EL (cell line): ENCODE measurements at places on chromosomes 6 and 20.

- peak; percentile 64 for DNase-seq
Observed at GRCh38 chr6:145562771-145563615, 172.3 kb downstream of the EPM2A start.

DNA sequence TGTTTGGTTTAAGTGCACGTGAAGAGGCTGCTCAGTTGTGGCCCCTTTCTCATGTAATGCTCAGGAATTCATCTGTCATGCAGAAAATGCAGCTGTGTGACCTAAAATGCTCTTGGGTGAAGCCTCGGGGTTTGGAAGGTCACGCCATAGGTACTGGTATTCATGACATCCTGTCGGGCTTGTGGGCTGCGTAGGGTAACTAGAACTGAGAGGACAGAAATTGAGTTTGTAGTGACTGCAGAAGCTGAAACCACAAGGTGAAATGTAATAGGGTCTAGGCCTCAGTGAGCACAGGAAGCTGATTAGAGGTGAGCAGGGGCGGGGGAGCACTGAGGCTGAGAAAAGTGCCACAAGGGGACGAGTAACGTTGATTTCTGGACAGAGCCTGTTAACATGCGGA is 128.8 kb downstream of the SOBP start:
- DNase-seq: no peak

GRCh38 chr20:1035466-1035865 is 33.4 kb upstream of the RSPO4 start:
- DNase-seq: no peak

GRCh38 chr20:63877755-63878470 is 12.8 kb downstream of the TPD52L2 start:
- no peak for DNase-seq

GRCh38 chr20:49460916-49461315 is 21.6 kb downstream of the KCNB1 start:
- DNase-seq: no peak

- DNase-seq: peak; percentile 66
Observed at GRCh38 chr20:53707371-53708055, 113.9 kb upstream of the ZNF217 start.

DNA sequence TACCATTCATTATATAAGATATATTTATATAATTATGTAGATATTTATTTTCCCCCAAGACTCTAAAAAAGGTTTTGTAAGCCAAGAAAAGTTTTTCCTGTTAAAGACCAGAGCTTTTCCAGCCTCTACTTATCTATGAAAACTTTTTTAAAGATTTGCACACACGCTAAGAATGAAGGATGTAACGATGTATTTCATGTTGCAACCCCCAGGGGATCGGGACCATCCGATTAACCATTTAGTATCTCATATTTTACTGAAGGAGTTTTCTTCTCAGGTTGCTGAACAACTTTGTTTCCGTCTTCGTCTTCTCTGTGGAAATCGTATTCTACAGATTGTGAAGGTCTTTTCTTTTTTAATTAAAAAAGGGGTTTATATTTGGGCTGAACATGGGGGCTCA is 70.0 kb upstream of the SASH1 start:
- no peak for DNase-seq

- no peak for DNase-seq
Observed at GRCh38 chr6:144338951-144339700, 54.0 kb downstream of the UTRN start.

- peak; percentile 29 for DNase-seq
Observed at GRCh38 chr6:57216235-57217101, 5.6 kb downstream of the RAB23 start.

DNA sequence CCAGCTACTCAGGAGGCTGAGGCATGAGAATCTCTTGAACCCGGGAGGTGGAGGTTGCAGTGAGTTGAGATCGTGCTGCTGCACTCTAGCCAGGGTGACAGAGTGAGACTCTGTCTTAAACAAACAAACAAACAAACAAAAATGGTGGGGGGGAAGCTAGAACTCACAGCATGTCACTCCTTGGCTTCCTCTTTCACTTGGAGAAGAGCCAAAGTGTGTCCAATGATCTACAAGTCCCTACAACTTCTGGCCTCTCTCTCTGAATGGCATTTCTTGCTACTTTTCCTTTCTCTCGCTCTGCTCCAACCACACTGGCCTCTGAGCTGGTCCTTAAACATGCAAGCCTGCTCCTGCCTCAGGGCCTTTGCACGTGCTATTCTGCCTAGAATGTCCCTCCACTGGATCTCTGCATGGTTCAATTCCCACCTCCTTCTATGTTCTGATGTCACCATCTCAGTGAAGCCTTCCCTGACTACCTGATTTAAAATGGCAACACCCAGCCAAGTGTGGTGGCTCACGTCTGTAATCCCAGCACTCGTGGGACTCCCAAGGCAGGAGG is 8.1 kb downstream of the TLDC2 start:
- no peak for DNase-seq

GRCh38 chr6:22848121-22848520 is 278.8 kb downstream of the HDGFL1 start:
- DNase-seq: no peak

- peak; percentile 92 for DNase-seq
Observed at GRCh38 chr6:16205377-16206144, 32.8 kb upstream of the GMPR start.

- DNase-seq: no peak
Observed at GRCh38 chr20:48944663-48945297, 23.3 kb downstream of the ARFGEF2 start.

DNA sequence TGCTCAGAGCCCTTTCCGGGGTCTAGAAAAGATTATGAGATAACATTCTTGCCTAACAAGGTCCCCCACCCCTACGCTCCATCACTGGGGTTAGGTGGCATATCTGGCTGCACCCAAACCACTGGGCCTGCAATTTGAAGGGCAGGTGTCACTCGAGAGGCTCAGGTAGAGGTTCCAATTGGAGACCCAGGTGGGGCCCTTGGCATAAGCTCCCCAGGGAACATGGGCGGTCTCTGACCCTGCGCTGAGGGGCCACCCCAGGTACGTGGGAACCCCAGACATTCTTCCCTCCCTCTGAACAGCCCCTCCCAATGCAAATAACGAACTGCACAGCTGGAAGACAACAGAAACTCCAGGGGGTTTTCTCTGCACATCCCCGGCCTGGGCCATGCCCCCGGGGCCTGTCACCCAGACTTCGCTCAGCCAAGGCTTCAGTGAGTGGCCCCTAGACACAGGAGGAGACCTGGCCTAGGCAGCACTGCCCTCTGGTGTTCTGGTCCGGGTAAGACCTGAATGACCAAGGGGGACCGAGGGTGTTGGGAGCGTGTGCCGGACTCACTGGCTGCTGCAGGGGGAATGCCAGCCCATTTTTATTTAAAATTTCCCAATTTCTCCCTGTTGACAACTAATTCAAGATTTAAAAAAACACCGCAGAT is 47.5 kb downstream of the DSTN start:
- peak; percentile 46 for DNase-seq

- DNase-seq: no peak
Observed at GRCh38 chr20:43831481-43832065, 83.1 kb upstream of the TOX2 start.

GRCh38 chr6:143515061-143515760 is 3.7 kb upstream of the FUCA2 start:
- DNase-seq: peak; percentile 7

GRCh38 chr6:56357616-56358373 is 110.4 kb upstream of the COL21A1 start:
- DNase-seq: peak; percentile 48

GRCh38 chr6:1472643-1473042 is 83.3 kb downstream of the FOXF2 start:
- DNase-seq: no peak

DNA sequence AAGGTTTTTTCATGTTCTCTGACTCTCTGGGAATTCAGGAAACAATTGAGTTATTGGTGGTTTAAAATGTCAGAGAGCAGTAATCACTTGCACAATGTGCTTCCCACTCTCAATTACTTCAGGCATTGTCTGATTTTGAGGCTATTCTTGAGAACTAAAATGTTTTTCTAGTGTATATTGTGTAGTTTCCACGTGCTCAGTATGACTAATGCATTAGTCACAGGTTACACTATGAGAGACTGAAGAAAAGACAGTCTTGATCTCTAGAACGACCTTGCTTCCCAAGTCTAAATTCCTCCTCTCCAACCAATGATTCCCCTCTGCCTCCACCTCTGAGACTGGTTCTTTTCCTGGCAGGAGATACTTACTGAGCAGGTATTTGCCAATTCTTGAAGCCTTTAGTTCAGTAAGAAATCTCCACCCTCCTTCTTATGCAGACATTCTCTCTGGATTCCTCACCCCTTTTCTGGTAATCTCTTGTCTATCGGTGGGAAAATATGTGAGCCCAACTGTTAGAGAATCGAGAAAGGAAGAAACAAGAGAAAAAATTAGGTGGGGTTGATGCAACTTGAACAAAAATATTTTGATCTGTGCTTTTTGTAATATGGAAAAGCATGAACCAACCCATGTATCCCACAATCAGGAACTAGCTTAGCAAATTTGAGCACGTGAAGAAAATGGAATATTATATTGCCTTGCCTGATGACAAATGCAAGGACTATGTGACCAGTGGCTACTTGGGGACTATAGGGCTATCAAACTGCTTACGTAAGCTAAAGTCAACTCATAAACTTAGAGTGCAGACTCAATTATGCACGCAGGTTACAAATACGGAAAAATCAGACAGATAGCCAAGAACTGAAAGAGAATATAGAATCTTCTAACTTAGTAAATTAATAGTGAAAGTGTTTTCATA is 61.1 kb upstream of the SLC22A16 start:
- DNase-seq: peak; percentile 91

DNA sequence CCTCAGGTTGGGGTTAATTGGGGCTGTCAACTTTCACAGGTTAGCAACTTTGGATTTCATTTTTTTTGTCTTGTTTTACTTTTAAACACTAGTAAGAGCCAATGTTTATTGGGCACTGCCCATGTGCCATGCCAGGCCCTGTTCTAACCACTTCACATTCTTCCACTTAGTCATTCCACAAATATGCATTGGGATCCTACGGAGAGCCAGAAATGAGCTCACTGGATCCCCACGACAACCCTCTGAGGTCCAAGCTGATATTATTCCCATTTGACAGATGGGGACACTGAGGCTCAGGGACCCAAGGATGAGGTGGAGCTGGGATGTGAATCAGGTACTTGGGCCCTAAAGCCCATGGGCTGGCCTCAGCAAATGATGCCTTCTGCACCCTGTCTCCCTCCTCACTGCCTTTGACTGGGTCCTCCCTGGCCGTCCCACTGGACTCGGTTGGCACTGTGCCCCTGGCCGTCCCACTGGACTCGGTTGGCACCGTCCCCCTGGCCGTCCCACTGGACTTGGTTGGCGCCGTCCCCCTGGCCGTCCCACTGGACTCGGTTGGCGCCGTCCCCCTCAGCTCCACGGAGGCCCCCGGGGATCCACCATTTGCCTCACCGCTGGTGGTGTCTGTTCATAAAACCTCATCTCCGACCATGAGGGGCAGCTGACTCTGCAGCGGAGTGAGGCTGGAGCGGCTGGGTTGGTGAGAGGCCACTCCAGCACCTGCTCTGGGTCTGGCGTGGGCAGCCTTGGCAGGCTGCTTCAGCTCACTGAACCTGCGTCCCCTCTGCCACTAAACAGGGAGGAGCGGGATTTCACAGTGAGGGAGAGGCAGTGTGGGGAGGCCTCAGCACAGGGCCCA is 4.8 kb upstream of the PMEPA1 start:
- DNase-seq: peak; percentile 81

DNA sequence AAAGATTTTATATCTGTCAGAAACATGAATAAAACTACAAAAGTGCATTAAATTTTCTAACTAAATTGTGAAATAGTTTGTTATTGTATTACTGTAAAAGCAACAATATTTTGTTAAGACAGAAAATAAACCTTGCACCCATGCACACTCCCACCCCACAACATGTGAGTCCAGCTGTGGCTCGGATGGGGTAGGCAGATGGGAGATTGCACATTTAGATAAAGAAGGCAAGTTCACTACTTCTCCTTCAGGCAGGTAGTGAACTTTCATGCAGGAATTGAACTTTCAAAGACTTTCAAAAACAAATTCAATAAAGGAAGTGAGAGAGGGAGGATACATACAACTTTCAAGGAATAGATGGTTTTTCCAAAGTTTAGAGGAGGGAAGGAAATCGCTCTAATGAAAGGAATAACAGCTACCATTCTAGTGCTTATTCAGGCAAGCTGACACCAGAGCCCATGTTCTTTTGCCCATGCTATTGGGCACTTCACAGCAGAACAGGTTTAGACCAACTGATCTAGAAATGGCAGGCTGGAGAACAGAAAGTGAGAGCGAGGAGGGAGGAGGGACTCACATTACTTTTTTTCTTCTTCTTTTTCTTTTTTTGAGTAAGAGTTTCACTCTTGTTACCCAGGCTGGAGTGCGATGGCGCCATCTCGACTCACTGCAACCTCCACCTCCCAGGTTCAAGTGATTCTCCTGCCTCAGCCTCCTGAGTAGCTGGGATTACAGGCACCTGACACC is 28.5 kb downstream of the SF3B5 start:
- DNase-seq: no peak

DNA sequence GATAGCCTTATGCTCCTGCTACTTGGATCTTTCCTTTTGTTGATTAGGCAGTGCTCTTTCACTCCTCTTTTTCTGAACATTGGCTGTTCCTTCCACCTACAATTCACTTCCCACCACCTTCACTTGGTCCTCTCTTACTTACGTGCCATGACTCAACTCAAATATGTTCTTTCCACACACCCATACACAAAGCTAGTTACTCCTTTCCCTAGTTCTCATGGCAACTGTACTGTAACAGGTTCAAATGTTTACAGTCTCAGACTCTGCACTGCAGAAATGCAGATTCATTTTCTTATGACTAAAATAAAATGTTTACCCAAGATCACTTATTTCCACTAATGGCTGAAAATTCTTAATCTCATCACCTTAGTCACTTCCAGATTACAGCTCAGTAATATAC is 174.0 kb upstream of the TSHZ2 start:
- DNase-seq: no peak

DNA sequence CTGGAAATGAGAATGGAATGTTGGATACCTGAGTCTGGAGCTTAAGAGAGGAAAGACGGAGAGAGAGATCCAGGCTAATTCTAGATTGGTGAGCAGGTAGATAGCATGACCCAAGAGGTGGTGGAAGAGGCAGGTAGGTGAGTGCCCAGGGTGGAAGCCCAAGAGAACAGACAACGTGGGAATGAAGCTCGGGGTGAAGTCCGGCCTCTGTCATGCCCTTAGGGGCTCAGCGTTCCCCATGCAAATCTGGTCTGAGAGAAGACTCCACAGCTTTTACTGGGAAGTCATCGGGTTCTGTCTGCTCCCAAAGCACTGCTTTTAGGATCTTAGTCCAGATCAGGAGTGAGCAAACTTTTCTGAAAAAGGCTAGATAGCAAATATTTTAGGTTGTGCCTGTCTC is 3.6 kb downstream of the NELFCD start:
- no peak for DNase-seq

- DNase-seq: no peak
Observed at GRCh38 chr6:11381801-11382513, 149.5 kb upstream of the NEDD9 start.

GRCh38 chr6:154721460-154721859 is 11.8 kb upstream of the SCAF8 start:
- peak; percentile 93 for DNase-seq
